ENCODE measurements at places on chromosomes 11 and 22.

- no peak for DNase-seq
Measured at GRCh38 chr22:25777870-25778269, 35.9 kb downstream of the MYO18B start.

DNA sequence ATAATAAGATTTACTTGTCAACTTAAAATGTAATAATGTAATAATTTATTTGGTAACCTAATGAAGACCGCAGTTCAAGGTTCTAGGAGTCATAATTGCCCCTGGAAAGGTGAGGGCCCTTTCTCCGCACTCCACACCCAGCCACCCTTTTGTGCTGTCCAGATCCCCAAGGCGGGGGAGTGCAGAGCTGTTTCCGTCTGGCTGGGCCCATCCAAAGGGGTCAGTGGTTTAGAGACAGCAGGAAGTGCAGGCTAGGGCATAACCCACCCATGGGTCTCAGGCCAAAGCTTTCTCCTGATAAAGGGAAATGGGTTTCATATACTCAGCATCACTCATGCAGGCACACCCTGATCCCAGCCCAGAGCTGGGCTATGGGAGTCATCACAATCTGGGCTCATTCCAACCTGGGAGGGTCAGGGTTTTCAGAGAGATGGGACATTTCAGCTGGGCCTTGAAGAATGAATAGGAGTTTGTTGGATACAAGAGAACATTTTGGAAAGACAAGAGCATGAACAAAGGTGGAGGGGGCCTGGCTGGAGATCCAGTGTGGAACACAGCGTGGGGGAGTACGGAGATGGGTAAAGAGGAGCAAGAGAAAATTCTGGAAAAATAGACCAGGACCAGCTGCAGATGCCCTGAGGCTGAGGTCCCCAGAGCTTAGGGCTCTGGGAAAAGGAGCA lies 432.2 kb downstream of the TBC1D22A start:
- no peak for DNase-seq

GRCh38 chr11:14327116-14327515 lies 31.9 kb downstream of the RRAS2 start:
- no peak for DNase-seq

DNA sequence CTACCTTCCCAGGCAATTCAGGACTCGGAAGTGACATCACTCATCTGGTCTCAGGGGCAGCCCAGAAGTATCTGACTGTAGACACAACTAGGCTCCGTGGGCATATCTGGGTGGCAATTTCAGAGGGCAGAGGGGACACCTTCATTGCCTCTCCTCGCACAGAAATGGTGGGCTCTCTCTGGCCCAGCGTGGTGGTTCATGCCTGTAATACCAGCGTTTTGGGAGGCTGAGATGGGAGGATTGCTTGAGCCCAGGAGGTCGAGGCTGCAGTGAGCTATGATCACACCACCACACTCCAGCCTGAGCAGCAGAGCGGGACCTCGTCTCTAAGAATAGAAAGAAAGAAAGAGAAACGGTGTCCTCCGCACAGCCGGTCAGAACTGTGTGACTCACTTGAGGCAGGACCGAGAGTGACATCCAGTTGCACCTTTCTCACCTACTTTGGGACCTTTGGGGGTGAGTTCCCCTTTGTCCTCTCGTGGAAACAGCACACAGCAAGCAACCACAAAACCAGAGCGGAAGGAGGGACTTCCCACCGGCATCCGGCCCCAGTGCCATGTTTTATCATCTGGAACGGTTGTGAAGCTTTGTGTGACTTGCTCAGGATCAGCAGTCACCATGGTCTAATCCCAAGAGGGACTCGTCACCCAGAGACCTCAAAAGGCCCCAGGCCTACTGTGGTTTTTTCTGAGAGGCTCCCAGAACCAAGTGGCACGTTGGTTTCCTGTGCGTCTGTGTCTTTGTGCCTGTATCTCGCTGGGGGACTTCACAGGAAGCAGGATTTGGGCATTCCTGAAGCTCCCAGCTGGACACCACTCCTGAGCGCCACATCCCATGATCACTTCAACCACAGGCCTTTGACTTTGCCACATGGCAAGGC lies 38.4 kb upstream of the EMID1 start:
- DNase-seq = no peak

- peak; percentile 24 for DNase-seq
Measured at GRCh38 chr11:114076921-114077331, 17.4 kb downstream of the ZBTB16 start.

DNA sequence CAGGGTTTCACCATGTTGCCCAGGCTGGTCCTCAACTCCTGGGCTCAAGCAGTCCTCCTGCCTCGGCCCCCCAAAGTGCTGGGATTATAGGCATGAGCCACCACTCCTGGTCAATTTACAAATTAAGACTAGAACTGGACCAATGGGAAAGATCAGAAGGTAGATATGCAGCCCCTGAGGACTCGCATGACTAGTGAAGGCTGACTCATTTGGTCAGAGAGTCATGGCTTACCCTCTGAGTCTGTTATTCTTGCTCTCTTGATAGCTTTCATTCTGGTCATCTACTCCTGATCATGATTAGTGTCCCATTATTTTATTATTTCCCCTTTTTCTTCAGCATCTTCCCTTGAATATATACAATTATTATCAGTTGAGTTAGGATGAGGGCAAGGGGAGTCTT lies 2.7 kb upstream of the LDHAL6A start:
- no peak for DNase-seq

DNA sequence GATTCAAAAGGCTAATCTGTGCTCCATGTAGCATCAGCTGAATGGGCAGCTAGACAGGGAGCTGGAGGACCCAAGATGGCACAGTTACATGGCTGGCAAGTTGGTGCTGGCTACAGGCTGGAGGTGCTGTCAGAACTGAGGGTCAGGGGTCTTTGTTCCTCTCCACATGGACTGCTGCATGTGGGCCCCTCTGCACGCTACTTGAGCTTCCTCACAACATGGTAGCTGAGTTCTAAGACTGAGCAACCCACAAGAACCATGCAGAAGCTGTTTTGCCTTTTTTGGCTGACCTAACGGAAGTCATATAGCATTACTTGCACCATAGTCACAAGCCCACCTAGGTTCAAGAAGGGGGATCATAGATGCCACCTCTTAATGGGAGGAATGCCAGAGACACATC lies 196.1 kb downstream of the GRIK4 start:
- DNase-seq = no peak

DNA sequence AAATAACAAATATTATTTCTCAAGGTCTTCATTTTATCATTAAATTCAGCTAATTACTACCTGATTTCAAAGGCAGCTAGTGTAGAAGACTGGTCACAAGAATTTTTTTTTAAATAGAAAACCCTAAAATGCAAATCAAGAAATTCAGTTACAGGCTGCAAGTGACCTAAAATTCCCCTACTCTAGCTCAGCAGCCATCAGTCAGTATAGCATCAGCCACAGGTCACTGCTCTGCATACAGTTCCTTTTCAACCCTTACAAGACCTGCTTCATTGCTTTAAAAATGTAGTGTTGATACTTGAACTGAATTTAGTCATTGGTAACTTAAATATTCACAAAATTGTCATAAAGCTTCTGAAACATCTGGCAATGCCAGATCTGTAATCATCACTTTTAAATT lies 9.5 kb upstream of the B3GNT6 start:
- DNase-seq = no peak

DNA sequence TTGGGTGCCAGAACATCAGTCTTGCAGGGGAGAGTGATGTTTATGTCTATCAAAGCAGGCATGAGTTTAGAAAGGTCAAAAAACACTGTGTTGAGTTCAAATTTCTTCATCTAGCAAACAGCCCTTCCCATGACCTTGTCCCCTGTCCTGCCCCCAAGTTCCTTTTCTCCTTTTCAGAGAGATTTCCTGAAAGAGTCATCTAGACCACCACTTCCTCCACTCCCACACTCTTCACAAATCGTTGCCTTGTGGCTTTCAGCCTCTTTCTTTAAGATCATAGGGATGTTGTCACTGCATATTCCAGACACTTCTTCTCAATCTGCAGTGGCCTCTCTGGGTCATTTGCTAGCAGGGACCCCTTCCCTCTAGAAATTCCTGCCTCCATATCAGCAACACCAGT lies 290.5 kb downstream of the TENM4 start:
- no peak for DNase-seq

DNA sequence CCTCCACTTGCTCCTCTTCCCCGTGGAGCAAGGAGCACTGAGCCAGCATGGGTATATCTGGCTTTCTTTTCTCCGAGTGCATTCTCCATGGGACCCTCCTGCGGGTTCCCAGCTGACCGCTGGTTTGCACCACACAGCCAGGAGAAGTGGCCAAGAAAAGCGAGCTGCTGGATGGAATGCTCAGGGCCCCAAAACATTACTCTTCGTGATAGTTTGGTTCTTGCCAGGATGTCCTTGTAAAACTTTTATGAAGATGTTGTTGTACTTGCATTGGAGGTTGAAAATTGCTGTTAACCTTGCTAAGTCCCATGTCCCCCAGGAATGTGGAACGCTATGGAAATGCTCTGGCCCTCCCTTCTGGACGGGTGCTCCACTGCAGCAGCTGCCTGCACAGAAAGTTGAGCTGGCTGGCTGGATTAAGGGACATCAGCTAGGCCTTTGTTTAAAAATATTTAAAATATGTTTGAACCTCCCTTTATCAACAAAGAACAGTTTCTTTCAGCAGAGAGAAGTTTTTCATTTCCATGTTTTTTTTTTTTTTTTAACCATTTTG lies 68.7 kb downstream of the ZNRF3 start:
- no peak for DNase-seq

DNA sequence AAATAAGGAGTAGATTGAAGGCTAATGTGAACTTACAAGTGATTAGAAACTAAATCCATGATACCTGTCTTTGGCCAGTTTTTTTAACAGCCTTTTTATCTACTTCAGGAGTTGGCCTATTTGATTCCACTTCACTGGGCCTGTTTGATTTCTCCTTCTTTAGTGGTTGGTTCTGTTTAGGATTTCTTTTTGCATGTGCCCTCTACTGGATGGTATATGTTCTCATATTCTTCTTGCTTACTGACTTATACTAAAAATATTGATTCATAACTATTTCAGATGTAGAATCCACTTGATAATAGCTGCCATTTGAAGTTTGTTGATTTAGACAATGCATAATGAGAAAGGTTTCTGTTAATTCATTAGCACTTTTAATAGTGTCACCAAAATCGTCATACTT lies 53.9 kb downstream of the USP47 start:
- DNase-seq = no peak

- DNase-seq = no peak
Measured at GRCh38 chr22:28058036-28058435, 139.0 kb upstream of the PITPNB start.

- no peak for DNase-seq
Measured at GRCh38 chr11:102522312-102523188, 8.0 kb downstream of the MMP7 start.

- DNase-seq = no peak
Measured at GRCh38 chr22:18130018-18130417, 19.4 kb downstream of the TUBA8 start.

- DNase-seq = no peak
Measured at GRCh38 chr11:92596596-92597317, 372.1 kb downstream of the FAT3 start.

DNA sequence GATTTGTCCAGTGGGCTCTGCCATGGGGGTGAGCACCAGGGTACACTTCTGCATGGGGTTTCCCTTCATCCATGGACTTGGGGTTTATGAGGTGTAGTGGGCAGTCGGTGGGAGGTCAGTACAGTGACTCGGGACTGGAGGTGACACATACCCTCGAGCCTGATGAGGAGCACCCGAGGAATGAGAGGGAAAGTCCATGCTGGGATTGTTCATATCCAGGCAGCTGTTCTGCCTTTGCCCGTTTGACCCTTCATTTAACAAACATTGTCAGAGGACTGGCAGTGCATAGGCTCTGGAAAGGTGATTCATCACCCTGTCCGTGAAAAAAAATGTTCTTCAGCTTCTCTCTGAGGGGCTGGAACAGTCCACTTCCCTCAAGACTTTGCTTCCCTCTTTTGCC lies 2.7 kb downstream of the NAV2 start:
- DNase-seq = no peak

- DNase-seq = no peak
Measured at GRCh38 chr22:29665486-29665885, 54.3 kb upstream of the CABP7 start.

DNA sequence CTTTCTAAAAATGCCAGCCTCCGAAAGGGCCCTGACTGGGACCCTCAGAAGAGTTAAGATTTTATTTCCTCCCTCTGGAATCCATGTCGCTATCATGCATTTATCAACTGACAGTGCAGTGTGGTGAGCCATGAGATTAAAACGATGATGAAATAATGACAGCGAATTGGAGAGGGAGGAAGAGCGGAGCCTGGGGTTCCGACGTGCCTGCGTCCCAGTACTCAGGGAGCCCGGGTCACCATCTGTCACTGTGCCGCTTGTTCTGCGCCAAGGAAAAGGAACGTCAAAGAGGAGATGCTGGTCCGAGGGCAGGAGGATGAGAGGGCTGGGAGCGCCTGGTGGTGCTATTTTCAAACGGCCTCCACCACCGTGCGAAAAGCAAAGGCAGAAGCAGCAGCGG lies 46.2 kb downstream of the MACROD1 start:
- DNase-seq = no peak

DNA sequence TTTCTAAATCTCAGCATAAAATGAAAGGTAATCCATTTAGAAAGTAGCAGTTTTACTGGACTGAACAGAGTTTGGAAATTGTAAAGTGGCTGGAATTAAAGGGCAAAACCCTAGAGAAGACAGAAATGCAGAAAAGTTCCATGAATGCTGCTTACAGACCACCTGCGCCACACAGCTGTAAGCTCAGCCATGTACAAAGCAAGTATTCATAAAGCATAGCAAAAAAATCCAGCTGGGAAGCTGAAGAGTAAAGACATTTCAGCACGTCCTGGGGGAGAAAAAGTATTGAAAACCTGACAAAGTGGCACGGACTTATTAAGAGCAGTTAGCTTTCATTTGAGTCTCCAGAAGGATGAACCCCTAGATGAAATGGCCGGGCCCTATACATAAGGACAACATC lies 220.1 kb upstream of the CNTN5 start:
- no peak for DNase-seq

- no peak for DNase-seq
Measured at GRCh38 chr11:72625691-72626413, 48.4 kb downstream of the PDE2A start.

- DNase-seq = no peak
Measured at GRCh38 chr11:91686700-91687099, 537.9 kb upstream of the FAT3 start.

GRCh38 chr11:8584511-8584910 lies 9.5 kb downstream of the STK33 start:
- DNase-seq = no peak

DNA sequence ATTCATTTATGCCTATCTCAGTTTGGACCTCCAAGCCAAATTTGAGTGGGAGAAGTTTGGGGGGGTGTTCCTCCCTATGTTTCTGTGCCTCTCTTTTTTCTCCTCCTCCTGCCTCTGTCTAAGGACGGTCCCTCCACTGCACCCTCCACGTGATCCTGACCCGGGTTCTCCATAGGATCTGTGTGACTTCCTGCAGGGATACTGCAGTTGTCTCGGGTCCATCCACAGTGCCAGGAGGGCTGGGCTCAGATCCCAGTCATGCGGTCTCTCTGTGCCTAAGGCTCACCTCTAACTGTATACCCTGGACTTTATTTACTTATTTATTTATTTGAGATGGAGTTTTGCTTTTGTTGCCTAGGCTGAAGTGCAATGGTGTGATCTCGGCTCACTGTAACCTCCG lies 1354.5 kb downstream of the BRD1 start:
- DNase-seq = no peak

GRCh38 chr22:46974077-46974476 lies 211.6 kb downstream of the TBC1D22A start:
- no peak for DNase-seq
